ENCODE measurements at places on chromosomes 1 and 21. TPM values are rescaled to one million over a fixed set of nuclear protein-coding genes. Genes with fewer than 3 reads are reported as not detected.

DNA sequence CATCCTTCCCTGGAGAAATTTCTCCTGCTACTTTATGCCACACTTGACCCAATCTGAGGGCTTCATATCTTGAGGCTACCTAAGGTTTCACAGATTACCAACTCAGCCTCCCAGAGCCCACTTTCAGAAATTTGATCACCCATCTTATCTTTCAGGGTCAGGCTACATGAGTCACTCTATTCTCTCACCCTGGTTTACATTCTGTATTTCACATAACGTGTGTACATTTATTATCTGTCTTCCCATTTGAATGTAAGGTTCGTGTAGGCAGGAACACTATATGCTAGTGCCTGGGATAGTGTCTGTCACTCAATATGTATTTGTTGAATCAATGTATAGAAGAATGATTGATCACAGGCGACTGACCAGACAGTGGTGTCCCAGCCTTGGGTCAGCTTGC lies 124.8 kb downstream of the UBE2U start:
- DNase-seq: no peak

DNA sequence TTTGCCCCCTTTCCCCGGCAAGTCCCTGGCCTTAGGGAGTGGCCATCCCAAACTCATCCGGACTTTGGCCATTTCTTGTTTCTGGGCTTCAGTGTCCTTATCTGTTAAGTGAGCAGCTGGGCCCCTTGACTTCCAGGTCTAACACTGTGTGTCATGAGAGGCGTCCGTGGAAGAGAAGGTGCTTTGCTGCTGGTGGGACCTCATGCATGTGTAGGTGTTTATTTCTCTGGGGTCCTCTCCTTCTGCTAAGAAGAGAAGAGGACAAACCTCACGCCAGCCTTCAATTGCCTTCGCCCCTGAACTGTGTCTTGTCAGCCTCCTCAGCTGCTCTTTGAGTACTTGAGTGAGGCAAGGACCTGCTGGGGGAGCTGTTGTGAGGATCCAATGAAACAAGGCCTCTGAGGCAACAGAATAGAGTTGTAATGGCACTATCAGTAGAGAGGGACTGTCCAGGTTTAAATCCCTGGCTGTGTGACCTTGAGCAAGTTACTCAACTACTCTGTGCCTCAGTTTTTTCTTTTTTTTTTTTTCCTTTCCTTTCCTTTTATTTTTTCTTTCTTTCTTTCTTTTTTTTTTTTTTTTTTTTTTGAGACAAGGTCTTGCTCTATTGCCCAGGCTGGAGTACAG lies 72.5 kb downstream of the RUNX3 start:
- DNase-seq: no peak

DNA sequence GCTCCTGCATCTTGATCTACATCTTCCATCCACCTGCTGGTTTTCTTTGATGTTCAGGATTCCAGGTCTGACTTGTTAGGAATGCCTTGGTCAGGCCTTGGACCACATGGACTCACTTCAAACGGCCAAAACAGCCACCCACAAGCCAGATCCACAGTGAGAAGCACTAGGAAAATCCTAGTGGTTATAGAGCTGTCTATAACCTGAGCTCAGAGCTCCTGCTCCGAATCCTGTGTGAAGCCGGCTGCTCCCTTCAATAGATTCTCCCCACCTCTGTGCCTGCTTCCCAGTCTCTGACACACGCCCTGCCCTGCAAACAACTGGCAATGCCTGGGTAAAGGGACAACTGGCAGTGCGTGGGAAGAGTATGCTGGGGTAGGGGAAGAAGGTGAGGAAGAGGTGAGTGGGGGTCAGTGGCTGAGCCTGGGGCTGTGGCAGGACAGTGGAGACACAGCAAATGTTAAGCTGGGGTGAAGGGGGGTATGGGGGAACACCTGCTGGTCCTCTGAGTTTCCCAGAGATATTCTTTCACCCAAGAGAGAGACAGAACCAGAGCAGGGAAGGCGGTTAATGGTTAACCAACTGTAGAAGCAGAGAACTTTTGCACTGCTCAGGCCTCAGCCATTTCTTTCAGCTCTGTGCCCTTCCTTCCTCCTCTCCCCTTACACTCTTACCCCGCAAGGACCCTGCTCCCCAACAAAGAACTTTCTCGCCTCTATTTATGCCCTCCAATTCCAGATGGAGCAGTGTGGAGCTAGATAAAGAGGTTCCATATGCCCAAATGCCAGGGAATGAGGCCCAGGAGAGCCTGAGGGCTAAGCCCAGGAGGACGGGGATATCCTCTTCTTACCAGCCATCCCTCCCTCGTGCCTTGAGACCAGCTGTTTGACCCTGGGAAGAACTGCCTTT lies 4.5 kb downstream of the PLXNA2 start:
- DNase-seq: no peak

GRCh38 chr1:5742032-5742431 lies 250.2 kb downstream of the NPHP4 start:
- DNase-seq: no peak

DNA sequence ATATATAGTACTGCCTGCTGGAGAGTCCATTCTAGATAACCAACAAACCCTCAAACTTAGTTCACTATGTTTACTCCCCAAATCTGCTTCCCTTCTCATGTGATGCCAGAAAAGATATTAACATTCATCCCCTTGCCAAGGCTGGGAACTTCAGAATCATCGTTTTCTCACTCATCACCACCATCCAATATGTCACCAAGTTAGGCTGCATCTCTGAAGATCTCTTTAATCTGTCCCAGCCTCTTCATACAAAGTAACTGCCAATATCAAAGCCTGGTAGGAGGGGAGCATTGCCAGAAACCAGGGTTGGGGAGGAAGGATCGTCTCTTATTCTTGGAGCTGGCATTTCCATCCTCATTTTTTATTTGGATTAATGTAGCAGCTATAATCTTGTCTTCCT lies 71.6 kb downstream of the XCL2 start:
- DNase-seq: no peak

DNA sequence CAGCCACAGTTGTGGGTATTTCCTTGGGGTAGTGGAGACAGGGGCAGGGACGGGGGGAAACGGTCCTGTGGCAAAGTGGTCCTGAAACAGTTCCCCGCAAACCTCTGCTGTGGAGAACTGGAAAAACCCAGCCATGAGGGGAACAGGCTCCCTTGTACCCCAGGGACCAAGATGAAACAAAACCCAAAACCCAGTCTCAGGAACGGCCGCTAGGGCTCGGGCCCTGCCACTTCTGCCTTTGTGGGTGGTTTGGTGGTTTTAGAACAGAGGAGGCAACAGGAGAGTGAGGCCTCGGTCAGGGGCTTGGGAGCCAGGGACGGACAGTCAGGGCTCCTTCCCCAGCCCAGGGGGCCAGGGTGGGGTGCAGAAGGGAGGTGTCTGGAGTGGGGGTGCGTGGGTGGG lies 24.8 kb upstream of the EDN2 start:
- DNase-seq: no peak

- DNase-seq: no peak
These were observed 293.9 kb downstream of the GRIK1 start for GRCh38 chr21:29645666-29646553.

Gene IGSF8
- 33.8 TPM for total RNA-seq

Gene GSTM4
- total RNA-seq: 18.1 TPM

Gene NPL
- total RNA-seq: 4.0 TPM

Gene IRF6
- total RNA-seq: 0.11 TPM

Gene CYP4A11
- not detected for total RNA-seq

Gene ADGRB2
- total RNA-seq: 1.2 TPM

Measured in activated CD4-positive, alpha-beta T cell treated with anti-CD3 and anti-CD28 coated beads for 36 hours (primary cell).